Sciatic nerve (tissue), 2 donors: ENCODE measurements at places on chromosomes 7 and 10. TPM values are rescaled to one million over a fixed set of nuclear protein-coding genes. Genes with fewer than 3 reads are reported as not detected.

DNA sequence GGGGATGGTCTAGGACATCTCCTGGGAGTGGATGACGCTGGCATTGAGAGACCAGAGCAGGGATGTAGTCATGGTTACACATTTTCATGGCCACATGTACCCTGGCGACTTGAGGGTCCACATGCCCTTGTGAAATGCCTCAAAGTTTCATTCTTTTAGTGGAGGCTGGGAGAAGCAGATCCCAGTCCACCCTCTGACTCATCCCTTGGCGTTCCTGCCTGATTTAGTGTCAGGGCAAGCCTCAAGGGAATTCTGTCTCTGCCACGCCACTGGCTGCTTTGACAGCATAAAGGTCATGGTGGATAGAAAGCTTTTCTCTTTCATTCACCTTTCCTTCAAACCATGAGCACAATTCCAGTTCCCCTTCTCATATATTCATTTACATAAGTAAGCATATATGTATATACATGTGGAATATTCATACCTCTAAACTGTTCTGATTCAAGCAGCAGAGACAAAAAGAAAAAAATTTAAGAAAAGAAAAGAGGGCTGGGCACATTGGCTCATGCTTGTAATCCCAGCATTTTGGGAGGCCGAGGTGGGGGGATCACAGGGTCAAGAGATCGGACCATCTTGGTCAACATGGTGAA lies 21.8 kb upstream of the KIF5B start:
- no peak for DNase-seq

GRCh38 chr10:78852466-78853240 lies 216.1 kb upstream of the ZMIZ1 start:
- no peak for DNase-seq

The WNT8B gene
- total RNA-seq, result not detected

The OR2A12 gene
- total RNA-seq, result not detected

DNA sequence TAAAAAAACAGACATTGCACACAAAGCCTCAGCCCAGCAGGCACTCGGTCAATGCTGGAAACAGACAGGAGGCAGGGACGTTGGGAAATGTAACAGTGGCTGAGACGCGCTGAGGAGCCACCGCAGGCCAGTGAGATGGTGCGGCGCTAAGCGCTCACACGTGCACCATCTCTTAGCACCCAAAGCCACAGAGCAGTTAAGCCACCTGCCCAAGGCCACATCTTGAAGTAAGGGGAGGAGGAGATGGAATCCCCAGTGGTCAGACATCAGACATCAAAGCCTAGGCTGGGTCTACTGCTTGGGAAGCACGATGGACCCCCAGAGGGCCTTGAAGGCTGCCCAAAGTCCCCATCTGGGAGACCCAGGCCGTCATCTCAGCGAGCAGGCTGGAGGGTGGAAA lies 15.6 kb downstream of the LAT2 start:
- DNase-seq, result no peak

GRCh38 chr10:111295788-111296187 lies 219.0 kb downstream of the ADRA2A start:
- DNase-seq, result no peak

The EBLN1 gene
- total RNA-seq, result not detected

DNA sequence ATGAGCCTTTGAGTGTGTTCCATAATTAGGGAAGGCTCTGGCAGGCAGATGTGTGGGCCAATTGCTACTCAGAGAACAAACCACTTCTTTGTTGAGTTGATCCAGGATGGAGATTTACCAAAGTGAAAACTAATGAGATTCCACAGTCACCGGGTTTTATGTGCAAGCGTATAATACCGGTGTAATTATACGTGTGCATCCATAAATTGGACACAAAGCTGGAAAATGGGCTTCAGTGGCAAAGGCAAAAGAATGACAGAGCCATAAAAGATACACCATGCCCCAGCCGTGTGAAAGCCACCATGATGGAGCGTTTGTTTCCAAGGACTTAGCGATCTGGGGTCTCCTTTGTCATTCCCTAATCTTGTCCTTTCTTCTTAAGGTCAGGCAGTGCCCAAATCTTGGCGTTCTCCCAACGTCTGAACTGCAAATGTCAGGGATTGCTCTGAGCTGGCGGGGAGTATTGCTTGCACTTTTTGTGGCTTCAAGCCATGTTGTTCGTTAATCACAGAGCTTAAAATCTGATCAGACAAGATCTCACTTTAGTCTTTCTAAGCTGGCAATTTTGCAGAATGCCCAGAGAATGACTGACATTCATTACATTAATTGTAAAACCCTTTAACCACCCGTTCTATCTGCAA lies 70.1 kb downstream of the NPTX2 start:
- DNase-seq, result no peak

- peak; percentile 71 for DNase-seq
Observed at GRCh38 chr10:14838582-14839304, 637 bp downstream of the HSPA14 start.

- DNase-seq, result no peak
Observed at GRCh38 chr10:92177546-92177945, 113.3 kb downstream of the CPEB3 start.

DNA sequence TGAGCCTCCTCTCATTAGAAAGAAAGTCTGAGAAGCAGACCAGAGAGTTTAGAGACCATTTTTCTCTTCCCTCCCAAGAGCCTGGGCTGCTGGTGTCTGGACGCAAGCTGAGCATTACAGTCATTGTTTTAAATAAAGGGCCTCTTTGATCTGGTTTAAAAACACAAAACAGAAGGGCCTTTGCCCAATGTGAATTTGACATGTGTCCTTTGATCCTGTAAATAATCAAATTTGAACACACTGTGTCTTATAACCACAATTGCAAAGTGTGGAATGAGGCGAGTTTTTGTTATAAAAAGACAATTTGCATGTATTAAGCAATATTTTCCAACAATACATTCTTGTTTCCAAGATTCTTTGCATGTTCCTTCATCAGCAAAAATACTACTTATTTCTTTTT lies 158.5 kb downstream of the C7orf25 start:
- DNase-seq, result no peak

The NACAD gene
- total RNA-seq, result 12.0 TPM

- DNase-seq, result no peak
Observed at GRCh38 chr7:120955577-120956149, 5.1 kb downstream of the ING3 start.

DNA sequence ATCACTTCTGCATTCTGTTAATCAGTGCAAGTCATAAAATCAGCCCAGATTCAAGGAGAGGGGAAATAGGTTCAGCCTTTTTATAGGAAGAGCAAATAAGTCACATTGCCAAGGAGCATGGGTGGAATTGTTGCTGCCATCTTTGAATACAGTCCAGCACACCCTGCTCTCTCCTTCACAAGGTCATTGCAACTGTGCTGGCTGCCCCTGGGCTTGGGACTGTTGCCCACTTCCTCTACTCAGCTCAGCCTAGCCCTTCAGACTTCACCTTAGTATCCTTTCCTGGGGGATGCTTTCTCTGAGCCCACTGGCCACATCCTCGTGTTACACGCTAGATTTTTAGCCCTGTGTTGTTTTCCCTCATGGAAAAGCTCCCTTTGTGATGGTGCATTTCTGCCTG lies 527.7 kb downstream of the GALNT17 start:
- no peak for DNase-seq

The NPTX2 gene
- total RNA-seq, result 3.8 TPM

GRCh38 chr7:69452797-69453196 lies 145.5 kb upstream of the AUTS2 start:
- DNase-seq, result no peak

The ANK3 gene
- 203 TPM for total RNA-seq

The GBX1 gene
- not detected for total RNA-seq

DNA sequence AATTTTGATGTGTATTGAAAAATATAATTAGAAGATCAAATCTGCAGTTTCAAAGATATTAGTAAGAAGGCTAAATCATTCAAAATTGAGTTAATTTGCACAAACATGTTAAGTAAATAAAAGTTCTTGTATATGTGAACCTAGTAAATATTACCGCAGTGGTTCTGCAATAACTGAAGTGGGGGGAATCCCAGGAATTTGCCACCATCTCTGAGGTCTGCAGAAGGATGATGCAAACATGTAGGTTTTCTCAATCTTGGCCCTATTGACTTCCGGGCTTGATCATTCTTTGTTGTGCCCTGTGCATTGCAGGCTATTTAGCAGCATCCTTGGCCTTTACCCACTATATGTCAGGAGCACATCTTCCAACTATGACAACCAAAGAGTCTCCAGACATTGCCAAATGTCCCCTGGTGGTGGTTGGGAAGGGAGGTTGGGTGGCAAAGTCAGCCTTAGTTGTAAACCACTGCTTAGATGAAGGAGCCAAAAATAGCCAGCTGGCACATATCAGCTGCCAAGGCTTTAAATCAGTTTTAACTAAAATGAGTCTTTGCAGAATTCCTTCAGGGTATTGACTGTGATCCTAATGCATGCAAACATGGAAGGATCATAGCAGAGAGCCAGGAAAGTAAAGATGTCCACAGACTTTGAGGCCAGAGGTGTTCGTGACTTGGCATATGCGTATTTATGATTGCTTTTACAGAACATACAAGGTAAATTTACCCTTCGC lies 146.3 kb downstream of the TRIL start:
- no peak for DNase-seq

DNA sequence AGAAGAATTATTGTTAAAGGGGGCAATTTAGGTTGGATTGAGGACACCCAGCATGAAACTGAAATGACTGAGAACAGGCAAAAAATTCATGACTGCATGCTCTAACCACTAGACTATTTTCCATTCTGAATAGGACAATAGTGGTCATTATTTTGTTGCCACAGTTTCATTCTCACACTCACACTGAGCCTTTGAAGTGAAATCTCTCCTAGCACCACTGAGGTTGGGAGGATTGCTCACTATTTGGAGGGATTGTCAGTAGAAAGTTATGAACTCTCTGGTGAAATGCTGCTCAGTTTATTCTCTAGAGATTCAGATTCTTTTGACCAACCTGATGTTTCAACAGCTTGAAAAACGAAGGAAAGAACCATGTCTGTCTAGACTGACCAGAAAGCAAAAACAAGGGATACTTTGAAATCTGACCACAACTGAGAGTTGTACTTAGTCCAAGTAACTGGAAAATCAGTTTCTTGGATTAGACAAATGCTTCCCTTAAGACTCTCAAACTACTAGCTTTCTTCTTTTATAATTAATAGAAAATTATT lies 191.2 kb downstream of the DYNC1I1 start:
- DNase-seq, result no peak

DNA sequence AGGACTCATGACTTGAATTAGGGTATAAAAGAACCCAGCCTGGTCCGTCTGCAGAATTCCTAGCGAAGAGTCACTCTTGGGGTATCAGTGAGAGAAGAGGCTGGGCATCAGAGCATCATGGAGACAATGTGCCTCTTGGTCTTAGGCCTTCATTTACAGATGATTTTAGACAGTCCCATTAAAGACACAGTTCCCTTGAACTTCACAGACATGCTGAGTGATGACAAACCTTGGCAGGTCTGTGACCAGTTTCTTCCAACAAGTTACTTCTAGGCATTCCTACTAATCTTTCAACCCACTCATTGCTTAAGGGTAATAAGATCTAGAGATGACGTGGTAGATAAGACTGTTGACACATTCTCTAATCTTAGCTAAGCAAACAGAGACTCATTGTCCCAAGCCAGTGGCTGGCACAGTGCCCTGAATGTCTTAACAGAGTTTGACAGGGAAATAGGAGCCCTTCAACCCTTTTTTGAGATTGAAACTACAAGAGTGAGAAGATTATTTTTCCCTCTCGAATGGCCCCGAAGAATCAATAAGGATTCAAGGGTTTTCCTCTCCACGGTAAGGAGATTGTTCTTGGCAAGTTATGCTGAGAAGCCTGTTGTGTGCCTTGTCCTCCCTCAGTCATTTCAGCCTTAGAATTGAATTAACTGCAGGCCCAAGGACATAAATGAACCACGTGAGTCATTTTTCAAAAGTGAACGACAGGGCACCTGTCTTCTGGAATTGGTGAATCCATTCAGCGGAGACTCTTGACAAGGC lies 281.1 kb downstream of the CCDC3 start:
- DNase-seq, result peak; percentile 79

- no peak for DNase-seq
Observed at GRCh38 chr7:6227294-6227846, 45.1 kb downstream of the CYTH3 start.
